ENCODE measurements at places on chromosomes 5 and 9.

GRCh38 chr9:20557890-20558565 is 64.3 kb downstream of the MLLT3 start:
- peak; percentile 31 for DNase-seq

GRCh38 chr9:83266666-83267496 is 203.9 kb upstream of the RASEF start:
- DNase-seq = peak; percentile 26

DNA sequence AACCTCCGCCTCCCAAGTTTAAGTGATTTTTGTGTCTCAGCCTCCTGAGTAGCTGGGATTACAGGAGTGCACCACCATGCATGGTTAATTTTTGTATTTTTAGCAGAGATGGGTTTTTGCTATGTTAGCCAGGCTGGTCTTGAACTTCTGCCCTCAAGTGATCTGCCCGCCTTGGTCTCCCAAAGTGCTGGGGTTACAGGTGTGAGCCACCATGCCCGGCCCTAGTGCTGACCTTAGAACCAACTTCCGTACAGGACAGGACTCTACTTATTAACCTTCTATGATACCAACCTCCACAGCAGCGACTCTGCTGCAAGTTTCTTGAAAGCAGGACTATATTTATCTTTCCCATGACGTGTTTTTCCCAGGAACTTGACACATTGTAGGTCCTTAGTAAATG is 176.9 kb downstream of the RGS3 start:
- DNase-seq = no peak

DNA sequence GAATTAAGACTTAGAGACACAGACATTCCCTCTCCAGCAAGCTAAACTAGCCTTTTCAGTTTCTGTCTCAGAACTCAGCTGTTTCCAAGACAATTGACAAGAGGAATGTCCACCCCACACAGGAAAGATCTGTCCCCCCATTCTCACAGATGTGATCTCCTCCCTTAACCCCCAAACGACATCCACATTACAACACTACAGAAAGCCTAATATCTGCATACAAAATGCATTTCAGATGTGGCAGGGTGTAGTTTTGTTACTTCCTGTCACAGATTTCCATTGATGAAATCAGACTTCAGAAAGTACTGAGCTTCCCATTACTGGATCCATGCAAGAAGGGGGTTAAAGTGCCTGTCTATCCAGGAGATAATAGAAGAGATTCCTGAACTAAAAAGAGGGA is 2.9 kb upstream of the ARSI start:
- DNase-seq = no peak

DNA sequence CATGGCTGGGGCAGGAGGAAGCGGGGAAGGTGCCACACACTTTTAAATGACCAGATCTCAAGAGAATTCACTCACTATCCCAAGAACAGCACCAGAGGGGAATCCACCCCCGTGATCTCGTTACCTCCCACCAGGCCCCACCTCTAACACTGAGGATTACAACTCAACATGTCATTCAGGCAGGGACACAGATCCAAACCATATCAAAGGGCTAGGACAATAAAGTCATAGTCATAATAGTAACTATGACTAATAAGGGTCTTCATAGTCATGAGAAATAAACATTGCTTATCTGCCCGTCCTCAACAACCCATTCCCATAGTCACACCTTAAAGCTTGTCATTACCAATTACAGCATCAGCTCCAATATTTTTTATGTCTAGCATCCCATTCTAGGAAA is 65.3 kb upstream of the SMC2 start:
- DNase-seq = no peak

DNA sequence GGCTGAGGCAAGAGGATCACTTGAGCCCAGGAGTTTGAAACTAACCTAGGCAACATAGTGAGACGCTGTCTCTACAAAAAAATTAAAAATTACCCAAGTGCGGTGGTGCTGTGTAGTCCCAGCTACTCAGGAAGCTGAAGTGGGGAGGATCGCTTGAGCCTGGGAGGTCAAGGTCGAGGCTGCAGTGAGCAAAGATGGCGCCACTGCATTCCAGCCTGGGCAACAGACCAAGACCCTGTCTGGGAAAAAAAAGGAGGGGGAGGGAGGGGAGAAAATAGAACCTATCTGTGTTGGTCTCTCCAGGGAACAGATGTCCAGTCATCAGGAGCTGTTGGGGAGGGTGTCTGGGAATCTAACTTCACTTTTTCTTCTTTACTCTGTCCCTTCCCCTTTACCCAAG is 24.3 kb downstream of the MAT2B start:
- DNase-seq = peak; percentile 17
